COLO829 (cell line): ENCODE measurements at places on chromosomes 5 and 9.

DNA sequence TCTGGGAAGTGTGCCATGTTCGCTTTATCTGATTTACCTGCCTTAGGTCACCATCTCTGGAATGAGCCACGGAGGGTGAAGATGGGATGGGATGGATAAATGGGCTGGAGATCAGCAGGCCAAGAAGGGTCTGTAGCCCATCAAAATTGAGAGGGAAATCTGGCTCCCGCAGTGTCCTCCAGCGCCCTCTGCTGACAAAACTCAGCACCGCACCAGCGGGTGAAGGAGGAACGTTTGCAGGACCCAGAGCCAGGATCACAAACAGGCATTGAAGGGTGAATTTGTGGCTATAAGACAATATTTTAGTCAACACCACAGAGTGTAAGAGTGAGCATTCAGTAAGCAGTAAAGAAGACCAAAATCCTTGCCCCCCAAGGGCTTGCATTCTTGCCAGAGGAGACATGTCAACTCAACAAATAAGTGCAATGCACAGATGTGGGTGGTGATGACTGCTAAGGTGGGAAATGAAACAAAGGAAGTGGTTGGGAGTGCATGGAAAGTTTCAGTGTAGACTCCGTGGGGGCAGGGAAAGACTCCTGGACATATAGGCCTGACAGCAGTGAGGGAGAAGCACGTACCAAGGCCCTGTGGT lies 124.4 kb downstream of the TENT4A start:
- no peak for DNase-seq

DNA sequence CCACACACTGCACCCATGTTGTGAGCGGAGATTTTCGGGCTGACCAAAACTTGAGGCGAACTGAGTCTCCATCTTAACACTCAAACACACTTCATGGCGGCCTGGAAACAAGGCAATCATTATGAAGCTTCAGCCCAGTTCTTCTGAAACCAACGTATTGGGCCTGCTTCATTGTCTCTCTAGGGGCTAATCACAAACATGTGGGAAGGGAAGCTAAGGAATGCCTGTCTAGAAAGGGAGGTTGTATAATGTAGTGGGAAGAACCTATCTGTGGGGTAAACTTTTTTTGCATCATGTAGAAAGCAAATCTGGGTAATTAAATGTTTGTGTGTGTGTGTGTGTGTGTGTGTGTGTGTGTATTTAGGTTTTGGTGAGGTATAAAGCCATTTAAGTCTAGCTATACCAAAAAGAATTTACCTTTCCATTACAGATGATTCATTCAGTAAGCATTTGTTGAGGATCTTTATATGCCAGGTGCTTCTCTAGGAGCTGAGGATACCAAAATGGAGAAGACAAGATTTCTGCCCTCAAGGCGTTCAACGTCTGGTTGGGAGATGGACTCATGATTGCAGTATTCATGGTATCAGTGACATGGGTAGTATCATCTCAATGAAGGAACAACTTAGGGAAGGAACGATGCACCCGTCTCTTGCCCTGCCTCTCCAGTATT lies 29.4 kb downstream of the SLC1A3 start:
- DNase-seq = no peak

DNA sequence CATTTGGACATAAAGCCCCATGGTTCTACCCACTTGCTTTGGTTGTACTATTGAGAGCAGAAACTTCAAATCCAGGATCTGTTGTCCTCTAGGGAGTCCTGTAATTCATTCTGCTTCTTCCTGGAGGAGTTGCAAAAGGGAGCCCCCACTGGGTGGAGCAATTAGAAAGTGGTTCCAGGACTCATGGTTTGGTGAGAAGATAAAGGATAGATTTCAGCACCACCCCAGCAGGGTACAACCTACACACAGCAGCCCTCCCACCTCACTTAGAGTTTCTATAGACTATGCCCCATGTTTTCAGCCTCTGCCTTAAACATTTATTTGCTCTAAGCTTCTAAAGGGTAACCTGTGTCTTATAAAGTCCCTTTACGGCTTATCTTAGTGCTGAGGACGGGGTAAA lies 112.6 kb upstream of the ARRDC3 start:
- DNase-seq = no peak

DNA sequence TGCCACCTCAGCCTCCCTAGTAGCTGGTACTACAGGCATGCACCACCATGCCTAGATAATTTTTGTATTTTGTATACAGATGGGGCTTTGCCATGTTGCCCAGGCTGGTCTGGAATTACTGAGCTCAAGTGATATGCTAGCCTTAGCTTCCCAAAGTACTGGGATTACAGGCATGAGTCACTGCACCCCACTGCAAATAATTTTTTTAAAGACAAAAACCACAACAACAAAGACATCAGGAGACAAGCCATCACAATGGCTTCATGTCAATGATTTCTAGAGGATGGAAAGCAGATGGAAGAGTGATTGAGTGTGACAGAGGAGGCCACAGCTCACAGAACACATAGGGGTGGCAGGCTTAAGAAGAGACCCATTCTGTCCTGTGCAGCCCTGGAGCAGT lies 97.9 kb upstream of the PCSK1 start:
- DNase-seq = no peak

DNA sequence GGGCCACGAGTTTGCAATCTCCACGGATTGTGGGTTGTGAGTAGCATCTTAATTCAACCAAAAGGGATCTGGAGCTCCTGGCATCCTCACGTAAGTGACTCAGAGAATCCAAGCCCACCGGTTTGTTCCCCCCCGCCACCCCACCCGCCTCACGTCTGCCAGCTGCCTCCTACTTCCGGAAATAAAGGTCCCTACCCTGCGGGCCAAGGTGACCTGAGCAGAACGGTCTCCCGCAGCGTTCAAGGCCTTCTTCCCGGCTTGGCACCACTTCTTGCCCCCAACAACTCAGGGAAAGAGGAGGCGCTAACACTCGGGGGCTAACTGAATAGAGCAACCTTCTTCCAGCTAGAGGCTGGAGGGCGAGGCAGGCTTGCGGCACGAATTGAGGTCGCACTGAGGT lies 8.8 kb upstream of the GPRIN1 start:
- DNase-seq = no peak

- DNase-seq = no peak
Observed at GRCh38 chr5:138463419-138464007, 1.8 kb upstream of the EGR1 start.

GRCh38 chr9:8686516-8686915 lies 886.9 kb upstream of the DMAC1 start:
- no peak for DNase-seq

DNA sequence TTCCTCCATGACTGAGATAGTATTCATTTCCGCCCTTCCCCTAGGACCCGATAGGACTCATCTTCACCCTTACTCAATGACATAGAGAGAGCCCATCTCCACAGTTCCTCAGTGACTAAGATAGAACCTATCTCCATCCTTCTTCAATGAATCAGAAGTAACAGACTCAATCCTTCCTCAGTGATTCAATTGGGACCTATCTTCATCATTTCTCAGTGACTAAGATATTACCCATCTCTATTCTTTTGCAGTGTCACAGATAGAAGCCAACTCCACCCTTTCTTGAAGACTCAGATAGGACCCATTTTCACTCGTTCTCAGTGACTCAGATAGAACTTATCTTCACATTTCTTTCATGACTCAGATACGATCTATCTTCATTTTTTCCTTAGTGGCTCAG lies 164.6 kb downstream of the FBXO4 start:
- DNase-seq = no peak
